Activated CD4-positive, alpha-beta T cell treated with anti-CD3 and anti-CD28 coated beads, Interleukin-2, amount 10 ng/mL, durations not matched to agents 24 days and 14 days (primary cell): ENCODE measurements at places on chromosomes 13 and 19.

DNA sequence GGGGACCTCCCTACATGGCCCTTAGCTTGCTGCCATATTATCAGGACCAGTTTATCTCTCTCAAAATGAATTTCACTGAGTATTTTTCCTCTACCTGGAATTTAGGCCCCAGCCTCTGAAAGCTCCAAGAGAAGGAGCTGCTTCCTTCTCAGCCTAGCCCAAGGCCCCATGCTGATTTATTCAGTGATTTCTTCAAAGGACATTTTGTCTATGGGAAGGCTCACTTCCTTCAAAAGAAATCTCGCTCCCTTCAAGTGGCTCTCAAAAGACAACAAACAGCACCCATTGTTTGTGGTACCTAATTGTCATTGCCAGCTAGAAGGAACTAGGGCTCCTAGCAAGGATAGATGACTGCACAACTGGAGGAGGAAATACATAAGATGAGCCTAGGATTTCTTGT is 172.4 kb downstream of the SLC7A1 start:
- peak; percentile 16 for DNase-seq

- DNase-seq = no peak
Observed at GRCh38 chr13:101486708-101487437, 34.4 kb downstream of the ITGBL1 start.

GRCh38 chr19:1806184-1807029 is 5.7 kb downstream of the ATP8B3 start:
- no peak for DNase-seq

- no peak for DNase-seq
Observed at GRCh38 chr19:49335784-49336481, 727 bp downstream of the CD37 start.

DNA sequence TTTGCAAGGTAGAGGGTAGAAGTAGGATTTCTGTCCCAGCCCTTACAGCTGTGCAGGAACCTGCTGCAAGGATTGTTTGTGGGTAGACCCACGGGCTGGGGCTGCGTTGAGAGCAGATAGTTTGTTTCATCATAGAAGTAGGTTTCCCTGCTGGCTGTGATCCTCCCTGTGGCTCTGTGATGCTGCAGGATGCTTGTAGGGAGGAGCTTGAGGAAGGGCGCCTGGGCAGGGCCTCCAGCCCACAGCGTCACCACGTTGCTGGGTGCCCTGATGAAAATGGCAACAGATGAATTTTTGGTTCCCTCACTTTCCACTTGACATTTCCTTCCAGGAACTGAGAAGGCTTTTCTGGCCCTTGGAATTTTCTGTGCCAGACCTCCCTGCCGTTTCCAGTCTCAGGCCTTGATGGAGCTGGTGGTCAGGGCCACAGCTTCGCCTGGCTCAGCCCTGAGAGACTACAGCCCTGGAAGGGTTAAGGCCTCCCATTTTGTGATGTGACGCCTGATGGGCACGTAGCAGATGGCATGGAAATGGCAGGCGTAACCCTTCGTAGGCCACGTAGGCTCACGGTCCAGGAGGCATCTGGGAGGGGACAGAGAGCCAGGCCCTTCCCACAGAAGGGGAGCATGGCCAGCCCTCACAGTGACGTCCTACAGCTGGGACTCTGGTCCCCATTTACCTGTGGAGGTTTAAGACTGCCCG is 42.2 kb downstream of the GATAD2A start:
- peak; percentile 86 for DNase-seq

GRCh38 chr13:43196750-43197370 is 173.5 kb downstream of the DNAJC15 start:
- no peak for DNase-seq

- DNase-seq = peak; percentile 77
Observed at GRCh38 chr13:47109028-47109427, 212.2 kb upstream of the HTR2A start.

- DNase-seq = no peak
Observed at GRCh38 chr19:19458110-19458816, 52.8 kb downstream of the GATAD2A start.

DNA sequence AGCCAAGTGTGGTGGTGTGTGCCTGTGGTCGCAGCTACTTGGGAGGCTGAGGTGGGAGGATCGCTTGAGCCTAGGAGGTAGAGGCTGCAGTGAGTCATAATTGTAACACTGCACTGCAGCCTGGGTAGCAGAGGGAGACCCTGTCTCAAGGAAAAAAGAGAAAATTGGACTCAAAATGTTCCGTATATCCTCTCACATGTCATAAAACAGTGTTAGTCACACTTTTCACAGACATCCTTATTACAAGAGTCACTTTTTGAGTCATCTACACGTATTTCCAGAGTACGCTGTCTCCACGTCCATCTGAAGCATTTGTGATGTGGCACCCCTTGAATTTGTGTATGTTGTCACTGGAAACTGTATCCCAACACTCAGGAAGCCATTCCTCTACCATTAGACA is 133.0 kb downstream of the SIPA1L3 start:
- DNase-seq = no peak

DNA sequence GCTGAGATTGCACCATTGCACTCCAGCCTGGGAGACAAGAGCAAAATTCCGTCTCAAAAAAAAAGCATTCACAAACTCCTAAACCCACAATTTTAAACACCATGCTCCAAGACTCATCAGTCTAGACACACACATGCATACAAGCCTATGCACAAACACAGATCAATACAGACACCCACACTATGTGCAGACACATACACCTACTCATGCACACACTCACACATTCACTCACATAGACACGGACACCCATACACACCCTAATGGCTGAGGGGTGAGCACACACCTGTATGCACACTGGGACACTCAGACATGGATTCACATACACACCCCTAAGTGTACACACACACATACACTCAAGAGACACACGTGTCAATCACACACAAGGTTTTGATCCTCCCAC is 9.3 kb downstream of the PNMA8B start:
- no peak for DNase-seq

DNA sequence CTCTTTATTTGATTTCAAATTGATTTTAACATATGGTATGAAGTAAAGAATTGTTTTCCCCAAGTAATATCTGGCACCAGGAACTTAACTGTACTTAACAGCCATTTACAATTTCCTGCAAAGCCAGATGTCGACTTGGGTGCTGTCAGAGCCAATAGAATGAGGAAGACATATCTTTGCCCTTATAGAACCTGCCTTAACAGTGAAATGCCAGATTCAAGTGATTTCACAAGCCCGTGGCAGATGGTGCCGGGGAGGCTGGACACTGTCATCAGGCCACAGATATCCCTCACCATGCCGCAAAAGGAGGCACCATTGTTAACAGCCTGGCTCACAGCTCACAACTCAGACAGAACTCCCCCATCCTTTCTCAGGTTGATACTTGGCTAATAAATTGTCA is 48.7 kb downstream of the ESD start:
- DNase-seq = no peak
